ENCODE measurements at places on chromosomes 5 and 9. TPM values are rescaled to one million over a fixed set of nuclear protein-coding genes. Genes with fewer than 3 reads are reported as not detected.

Gene SPAAR
- 3.2 TPM for total RNA-seq

Gene NR2F1
- 17.5 TPM for total RNA-seq

Gene OBP2B
- total RNA-seq: not detected

Gene TCF7
- total RNA-seq: 1.5 TPM

Gene HAVCR2
- 3.9 TPM for total RNA-seq

DNA sequence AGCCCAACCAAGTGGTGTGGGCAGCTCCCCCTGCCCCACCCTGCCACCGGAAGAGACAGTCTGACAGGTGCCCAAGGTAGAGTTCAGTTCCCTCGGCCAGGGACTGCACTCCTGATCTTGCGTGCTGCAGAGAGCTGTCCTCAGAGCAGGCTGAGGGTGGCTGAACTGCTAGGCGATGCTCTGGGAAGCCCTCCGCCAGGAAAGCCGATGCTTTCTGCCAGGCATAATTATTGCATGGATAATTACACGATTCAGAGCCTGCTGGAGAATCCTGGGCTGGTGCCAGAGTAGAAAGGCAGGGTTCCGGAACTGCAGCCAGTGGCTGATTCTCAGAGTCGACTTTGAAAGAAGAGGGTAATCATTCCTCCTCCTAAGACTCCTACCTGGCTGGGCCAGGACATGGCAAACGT lies 19.3 kb downstream of the KCNIP1 start:
- H3K36me3 ChIP-seq: no peaks in the 10 kb centered on the region
- no peak for DNase-seq
- H3K4me1 ChIP-seq: peaks cover 6% of the 10 kb centered on the region

GRCh38 chr5:9622971-9623421 lies 7.2 kb downstream of the TAS2R1 start:
- H3K36me3 ChIP-seq: no peaks in the 10 kb centered on the region
- no peak overlapping the region for H3K4me3 ChIP-seq
- no peak overlapping the region for H3K27ac ChIP-seq
- no peak for DNase-seq
- no peaks in the 10 kb centered on the region for H3K27me3 ChIP-seq

- H3K4me3 ChIP-seq: no peak overlapping the region
These were observed 23.6 kb upstream of the PDE4D start for GRCh38 chr5:59917121-59917520.

GRCh38 chr9:113269355-113269754 lies 6.0 kb downstream of the CDC26 start:
- H3K36me3 ChIP-seq: peaks cover 29% of the 10 kb centered on the region
- no peaks in the 10 kb centered on the region for H3K27me3 ChIP-seq
- H3K4me1 ChIP-seq: peaks cover 7% of the 10 kb centered on the region
- no peak overlapping the region for H3K4me3 ChIP-seq
- no peak overlapping the region for H3K27ac ChIP-seq

DNA sequence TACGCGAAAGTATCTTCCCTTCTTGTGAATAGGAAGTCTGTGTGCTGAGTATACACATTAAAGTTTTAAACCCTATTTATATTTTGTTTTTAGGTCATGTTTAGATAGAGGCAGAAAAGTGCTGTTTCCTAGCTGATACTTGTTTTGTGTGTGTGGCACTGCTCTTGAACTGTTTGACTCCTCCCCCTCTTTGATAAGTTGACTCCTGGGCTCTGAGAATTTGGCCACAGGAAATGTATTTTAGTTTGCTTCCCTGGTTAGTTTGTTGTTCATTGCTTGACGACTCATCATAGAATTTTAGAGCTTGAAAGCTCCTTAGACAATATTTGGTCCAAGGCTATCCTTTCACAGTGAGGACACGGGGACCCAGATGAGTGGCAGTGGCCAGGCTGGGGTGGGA lies 2.0 kb upstream of the CDC14B start:
- DNase-seq: no peak
- H3K36me3 ChIP-seq: no peaks in the 10 kb centered on the region
- no peak overlapping the region for H3K27ac ChIP-seq
- no peaks in the 10 kb centered on the region for H3K27me3 ChIP-seq

DNA sequence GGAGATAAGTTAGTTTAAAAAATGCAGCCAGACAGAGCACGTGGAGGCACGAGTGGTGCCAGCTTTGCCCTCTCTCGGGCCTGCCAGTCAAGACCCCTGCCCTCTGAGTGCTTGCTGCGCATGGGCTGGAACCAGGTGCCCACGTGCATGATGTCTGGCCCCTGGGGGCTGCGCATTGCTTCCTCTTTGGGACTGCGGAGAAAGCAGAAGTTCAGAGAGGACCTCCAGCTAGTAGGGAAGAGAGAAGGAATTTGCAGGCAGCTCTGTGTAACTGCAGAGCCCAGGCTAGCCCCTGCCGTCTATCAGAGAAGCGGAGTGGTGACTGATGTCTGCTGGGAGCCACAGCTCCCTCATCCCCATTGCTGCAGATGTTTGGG lies 9.7 kb upstream of the RNU6ATAC start:
- H3K27ac ChIP-seq: no peak overlapping the region
- peak; percentile 66 for DNase-seq
- no peaks in the 10 kb centered on the region for H3K36me3 ChIP-seq
- H3K4me3 ChIP-seq: no peak overlapping the region
- peaks cover 14% of the 10 kb centered on the region for H3K27me3 ChIP-seq

DNA sequence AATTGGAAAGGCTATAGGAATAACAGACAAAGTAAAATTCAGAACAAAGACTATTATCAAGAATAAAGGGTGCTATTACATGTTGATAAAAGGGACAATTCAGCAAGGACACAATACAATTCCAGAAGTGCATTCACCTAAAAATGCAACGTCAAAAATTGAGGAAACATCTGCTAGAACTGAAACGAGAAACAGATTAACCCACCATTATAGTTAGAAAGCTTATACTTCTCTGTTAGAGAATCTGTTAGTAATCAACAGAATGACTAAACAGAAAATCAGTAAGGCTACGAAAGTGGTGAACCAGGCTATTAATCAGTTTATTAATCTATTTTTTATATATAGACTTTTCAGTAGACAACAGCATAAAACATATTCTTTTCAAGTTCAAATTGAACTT lies 14.8 kb downstream of the FCN1 start:
- H3K27ac ChIP-seq: no peak overlapping the region
- no peaks in the 10 kb centered on the region for H3K4me1 ChIP-seq
- no peak overlapping the region for H3K4me3 ChIP-seq
- no peaks in the 10 kb centered on the region for H3K27me3 ChIP-seq
- no peak for DNase-seq

- no peak overlapping the region for H3K4me3 ChIP-seq
- DNase-seq: no peak
- H3K27ac ChIP-seq: no peak overlapping the region
- H3K36me3 ChIP-seq: no peaks in the 10 kb centered on the region
- H3K4me1 ChIP-seq: peaks cover 15% of the 10 kb centered on the region
- no peaks in the 10 kb centered on the region for H3K27me3 ChIP-seq
These were observed 7.9 kb downstream of the SNCAIP start for GRCh38 chr5:122319897-122320296.

GRCh38 chr9:131707733-131708157 lies 32.1 kb downstream of the RAPGEF1 start:
- no peak for DNase-seq
- no peaks in the 10 kb centered on the region for H3K27me3 ChIP-seq
- no peaks in the 10 kb centered on the region for H3K36me3 ChIP-seq
- no peak overlapping the region for H3K4me3 ChIP-seq
- H3K27ac ChIP-seq: peak overlapping the region; percentile 61
- peaks cover 30% of the 10 kb centered on the region for H3K4me1 ChIP-seq

DNA sequence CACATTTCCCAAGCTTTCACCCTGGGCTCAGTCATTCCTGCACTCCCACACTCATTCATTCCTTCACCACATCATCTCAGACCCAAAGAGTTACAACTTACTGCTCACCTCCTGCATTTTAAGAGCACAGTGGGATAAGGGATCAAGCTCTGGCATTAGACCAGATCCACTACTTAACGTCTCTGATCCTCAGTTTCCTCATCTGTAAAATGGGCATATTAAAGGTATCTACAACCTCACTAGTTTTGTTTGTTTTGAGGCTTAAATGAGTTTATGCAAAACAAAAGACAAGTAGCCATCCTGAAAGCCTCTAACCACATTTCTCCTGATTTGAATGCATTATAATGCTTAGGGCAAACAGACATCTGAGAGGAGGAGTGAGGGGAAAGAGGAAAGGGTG lies 77.6 kb downstream of the KLHL3 start:
- no peak for DNase-seq
- H3K27ac ChIP-seq: no peak overlapping the region
- no peaks in the 10 kb centered on the region for H3K4me1 ChIP-seq
- H3K4me3 ChIP-seq: no peak overlapping the region
- no peaks in the 10 kb centered on the region for H3K27me3 ChIP-seq
- no peaks in the 10 kb centered on the region for H3K36me3 ChIP-seq

DNA sequence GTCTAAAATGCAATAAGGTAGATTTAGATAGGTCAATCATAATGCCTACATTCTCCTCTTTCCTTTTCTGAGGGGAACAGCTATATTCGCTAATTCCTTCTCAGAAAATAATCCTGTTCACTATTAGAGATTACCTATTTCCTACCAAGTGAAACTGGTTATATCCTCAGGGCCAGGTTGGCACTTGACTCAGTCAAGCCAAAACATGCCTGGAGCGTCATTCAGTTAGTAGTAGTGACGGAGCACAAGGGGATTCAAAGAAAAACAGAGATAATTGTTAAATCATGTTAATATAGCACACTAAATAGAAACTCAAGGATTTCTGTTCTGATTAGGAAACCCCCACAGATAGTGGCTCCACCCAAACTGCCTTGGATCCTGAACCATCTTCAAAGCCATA lies 515.4 kb upstream of the PTPRD start:
- H3K27me3 ChIP-seq: no peaks in the 10 kb centered on the region
- no peaks in the 10 kb centered on the region for H3K36me3 ChIP-seq
- no peaks in the 10 kb centered on the region for H3K4me1 ChIP-seq
- no peak overlapping the region for H3K27ac ChIP-seq
- no peak for DNase-seq

DNA sequence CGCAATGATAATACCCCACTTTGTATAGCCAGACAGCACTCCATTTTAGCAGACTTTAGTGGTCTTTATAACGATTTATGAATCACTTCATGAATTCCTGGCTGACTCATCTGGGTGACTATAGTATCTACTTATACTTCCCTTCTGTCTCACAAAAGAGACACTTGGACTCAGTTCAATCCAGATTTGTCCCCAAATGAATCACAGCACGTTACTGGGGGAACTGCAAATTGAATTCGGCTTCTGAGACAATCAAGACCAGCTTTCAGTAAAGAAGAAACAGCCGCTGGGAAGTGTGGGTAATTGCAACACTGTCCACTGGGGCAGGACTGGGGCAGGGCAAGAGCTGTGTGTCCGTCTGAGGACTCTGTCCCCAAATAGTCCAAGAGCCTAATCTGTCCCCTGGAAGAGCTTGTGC lies 337.3 kb upstream of the RFX3 start:
- no peak for DNase-seq
- H3K27me3 ChIP-seq: no peaks in the 10 kb centered on the region
- no peaks in the 10 kb centered on the region for H3K36me3 ChIP-seq
- no peaks in the 10 kb centered on the region for H3K4me1 ChIP-seq

GRCh38 chr9:91427873-91428272 lies 4.2 kb upstream of the NFIL3 start:
- no peaks in the 10 kb centered on the region for H3K36me3 ChIP-seq
- H3K27ac ChIP-seq: peak overlapping the region; percentile 45
- DNase-seq: no peak
- no peaks in the 10 kb centered on the region for H3K27me3 ChIP-seq
- H3K4me3 ChIP-seq: no peak overlapping the region

- no peaks in the 10 kb centered on the region for H3K36me3 ChIP-seq
- DNase-seq: no peak
- no peak overlapping the region for H3K4me3 ChIP-seq
- peaks cover 4% of the 10 kb centered on the region for H3K4me1 ChIP-seq
- no peaks in the 10 kb centered on the region for H3K27me3 ChIP-seq
- no peak overlapping the region for H3K27ac ChIP-seq
These were observed 46.9 kb downstream of the AHRR start for GRCh38 chr5:368183-369084.

GRCh38 chr5:158255609-158256008 lies 396.7 kb upstream of the CLINT1 start:
- H3K36me3 ChIP-seq: no peaks in the 10 kb centered on the region
- no peak overlapping the region for H3K27ac ChIP-seq
- DNase-seq: no peak
- no peaks in the 10 kb centered on the region for H3K27me3 ChIP-seq
- no peaks in the 10 kb centered on the region for H3K4me1 ChIP-seq

GRCh38 chr9:114551750-114552685 lies 35.6 kb upstream of the ATP6V1G1 start:
- H3K27ac ChIP-seq: peak overlapping the region; percentile 57
- H3K27me3 ChIP-seq: no peaks in the 10 kb centered on the region
- no peak overlapping the region for H3K4me3 ChIP-seq
- no peaks in the 10 kb centered on the region for H3K36me3 ChIP-seq
- peak; percentile 68 for DNase-seq

GRCh38 chr9:136011376-136011702 lies 50.2 kb upstream of the UBAC1 start:
- peak overlapping the region; percentile 74 for H3K27ac ChIP-seq
- DNase-seq: peak; percentile 60
- H3K27me3 ChIP-seq: no peaks in the 10 kb centered on the region
- peaks cover 56% of the 10 kb centered on the region for H3K4me1 ChIP-seq
- no peak overlapping the region for H3K4me3 ChIP-seq
- peaks cover 24% of the 10 kb centered on the region for H3K36me3 ChIP-seq

- no peak overlapping the region for H3K4me3 ChIP-seq
- no peak overlapping the region for H3K27ac ChIP-seq
- no peaks in the 10 kb centered on the region for H3K27me3 ChIP-seq
- no peaks in the 10 kb centered on the region for H3K4me1 ChIP-seq
These were observed 47.1 kb upstream of the CHSY3 start for GRCh38 chr5:129857116-129857515.

- H3K4me1 ChIP-seq: no peaks in the 10 kb centered on the region
- no peak overlapping the region for H3K4me3 ChIP-seq
- no peaks in the 10 kb centered on the region for H3K36me3 ChIP-seq
- no peaks in the 10 kb centered on the region for H3K27me3 ChIP-seq
- no peak for DNase-seq
These were observed 262.1 kb upstream of the KLF4 start for GRCh38 chr9:107751567-107752210.

DNA sequence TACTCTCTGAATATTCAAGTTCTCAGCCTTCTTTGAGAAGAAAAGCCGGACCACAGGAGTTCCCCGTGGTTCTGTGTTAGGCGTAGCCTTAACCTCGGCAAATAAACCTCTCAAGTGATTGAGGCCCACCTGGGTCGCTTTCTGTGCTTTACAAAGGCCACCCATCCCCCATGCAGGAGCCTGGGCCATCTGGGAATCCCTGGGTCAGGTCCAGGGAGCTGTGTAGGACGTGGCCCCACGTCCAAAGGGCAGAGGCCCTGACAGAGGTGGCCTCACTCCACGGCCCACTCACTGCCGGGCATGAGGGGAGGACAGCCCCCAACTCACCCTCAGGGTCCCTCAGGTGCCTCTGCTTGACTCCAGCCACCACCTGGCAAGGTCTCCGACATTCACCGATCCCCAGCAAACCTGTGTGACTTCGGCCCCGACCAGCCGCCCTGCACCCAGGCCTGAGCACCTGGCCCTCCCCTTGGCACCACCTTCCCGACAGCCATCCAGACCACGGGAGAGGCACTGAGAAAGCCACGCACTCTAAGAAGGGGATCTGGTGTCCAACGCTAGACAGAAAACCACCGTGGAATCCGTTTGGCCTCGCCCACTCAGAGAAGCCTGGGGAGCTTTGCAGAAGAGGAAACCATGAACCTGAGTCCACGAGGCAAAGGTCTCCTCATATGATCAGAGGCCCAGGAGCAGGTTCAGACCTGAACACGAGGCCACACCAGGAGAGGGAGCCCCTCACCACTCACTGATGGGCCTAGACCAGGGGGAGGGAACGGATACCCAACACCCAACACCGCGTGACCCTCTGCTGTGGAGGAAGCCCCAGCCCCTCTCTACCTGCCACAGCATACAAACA lies 4.5 kb downstream of the SLC12A7 start:
- no peaks in the 10 kb centered on the region for H3K27me3 ChIP-seq
- no peak overlapping the region for H3K27ac ChIP-seq
- H3K36me3 ChIP-seq: no peaks in the 10 kb centered on the region
- no peak for DNase-seq

Data from sigmoid colon (tissue), 7 donors.